Tibial nerve (tissue), 4 donors: ENCODE measurements at places on chromosomes 16 and 17. TPM values are rescaled to one million over a fixed set of nuclear protein-coding genes. Genes with fewer than 3 reads are reported as not detected.

DNA sequence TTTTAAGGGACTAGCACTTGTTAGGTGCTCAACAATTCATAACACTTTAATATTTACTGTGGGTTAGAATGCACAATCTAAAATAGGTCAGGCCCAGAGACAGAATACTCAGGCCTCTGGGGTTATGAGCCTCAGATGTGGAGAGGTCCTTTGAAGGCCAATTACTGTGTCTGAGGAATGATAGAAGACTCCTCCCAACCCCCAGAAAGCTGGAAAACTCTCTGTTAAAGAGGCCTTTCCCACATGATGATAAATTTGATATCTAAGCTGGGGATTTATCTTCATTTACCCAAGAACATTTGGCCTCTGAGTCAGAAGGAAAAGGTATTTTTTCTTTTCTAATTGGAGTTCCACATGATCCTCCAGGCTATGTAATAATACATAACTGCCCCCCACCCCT is 41.1 kb upstream of the MMD start:
- DNase-seq: no peak

The FNDC8 gene
- total RNA-seq: not detected

DNA sequence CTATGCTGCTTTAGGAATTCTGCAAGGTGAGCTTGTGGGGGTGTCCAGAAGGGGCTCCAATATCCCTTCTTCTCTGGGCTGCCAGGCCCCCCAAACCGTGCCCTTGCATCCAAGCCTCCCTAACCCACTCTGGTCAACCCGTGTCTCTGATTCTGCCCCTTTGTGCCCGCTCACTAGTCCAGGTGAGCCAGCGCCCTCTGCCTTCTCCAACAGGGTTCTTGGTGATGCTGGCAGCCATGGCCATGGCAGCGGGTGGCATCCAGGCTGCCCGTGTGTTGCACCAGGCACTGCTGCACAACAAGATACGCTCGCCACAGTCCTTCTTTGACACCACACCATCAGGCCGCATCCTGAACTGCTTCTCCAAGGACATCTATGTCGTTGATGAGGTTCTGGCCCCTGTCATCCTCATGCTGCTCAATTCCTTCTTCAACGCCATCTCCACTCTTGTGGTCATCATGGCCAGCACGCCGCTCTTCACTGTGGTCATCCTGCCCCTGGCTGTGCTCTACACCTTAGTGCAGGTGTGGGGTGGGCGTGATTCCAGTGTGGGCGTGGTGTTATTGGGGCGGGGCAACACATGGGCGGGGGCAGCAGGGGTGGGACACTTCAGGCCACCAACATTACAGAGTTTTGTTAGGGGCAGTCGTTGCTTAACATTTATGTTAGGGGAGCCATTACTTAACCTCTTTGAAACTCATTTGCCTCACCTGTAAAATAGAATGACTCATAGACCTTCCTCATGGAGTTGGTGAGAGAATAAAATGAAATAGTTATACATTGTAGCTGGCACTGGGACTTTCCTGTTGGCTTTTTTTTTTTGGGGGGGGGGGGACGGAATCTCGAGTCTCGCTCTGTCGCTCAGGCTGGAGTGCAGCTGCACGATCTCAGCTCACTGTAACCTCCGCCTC is 31.4 kb downstream of the ANKRD40 start:
- DNase-seq: no peak

DNA sequence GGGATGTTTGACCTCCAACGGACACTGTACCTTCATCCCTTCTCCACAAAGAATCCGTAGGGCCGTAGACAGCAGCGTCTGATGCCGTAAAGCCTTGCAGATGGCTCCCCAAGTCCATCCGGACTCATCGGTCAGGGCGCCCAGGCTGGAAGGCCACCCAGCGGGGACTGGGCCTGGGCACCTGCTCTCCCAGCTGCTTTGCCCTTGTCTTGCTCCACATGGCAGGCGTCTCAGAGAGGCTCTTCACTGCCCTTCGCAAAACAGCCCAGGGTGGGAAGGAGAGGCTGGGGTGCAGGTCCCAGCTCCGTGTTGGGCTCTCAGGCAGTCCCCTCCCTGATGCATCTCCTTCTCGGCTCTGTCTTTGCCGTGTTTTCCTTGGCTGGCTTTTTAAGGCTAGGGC is 6.2 kb upstream of the RPTOR start:
- no peak for DNase-seq

DNA sequence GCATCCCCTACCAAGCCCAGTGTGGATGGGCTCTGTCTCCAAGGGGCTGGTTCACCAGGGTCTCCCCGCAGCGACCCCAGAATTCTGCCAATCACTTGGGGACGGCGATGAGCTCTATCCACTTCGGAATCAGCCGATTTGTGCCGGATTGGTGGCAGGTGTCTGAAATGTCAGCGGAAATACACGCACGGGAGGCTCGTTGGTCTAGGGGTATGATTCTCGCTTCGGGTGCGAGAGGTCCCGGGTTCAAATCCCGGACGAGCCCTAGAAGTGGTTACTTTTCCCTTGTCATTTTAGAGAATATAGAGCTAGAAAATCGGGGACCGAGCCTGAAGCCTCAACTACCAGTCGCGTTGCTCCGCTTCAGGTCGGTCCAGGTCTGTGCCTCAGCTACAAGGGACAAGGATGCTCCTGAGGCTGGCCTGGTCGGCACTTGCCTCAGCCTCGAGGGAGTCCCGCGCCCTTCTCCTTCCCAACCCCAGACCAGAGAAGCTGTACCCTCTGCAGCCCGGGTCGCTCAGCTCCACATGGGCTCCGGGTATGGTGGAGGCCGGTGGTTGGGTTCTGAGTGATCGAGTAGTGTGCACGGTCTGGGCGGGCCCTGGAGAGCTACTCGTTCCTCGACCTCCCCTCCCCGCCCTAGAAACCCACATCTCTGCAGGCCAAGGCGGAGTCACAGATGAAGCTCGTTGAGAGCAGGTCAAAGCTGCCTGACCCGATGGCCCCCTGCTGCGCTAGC is 16.0 kb upstream of the OR1F1 start:
- no peak for DNase-seq

- DNase-seq: no peak
Observed at GRCh38 chr17:4913994-4914393, 11.1 kb upstream of the CHRNE start.

The HOXB13 gene
- not detected for total RNA-seq

DNA sequence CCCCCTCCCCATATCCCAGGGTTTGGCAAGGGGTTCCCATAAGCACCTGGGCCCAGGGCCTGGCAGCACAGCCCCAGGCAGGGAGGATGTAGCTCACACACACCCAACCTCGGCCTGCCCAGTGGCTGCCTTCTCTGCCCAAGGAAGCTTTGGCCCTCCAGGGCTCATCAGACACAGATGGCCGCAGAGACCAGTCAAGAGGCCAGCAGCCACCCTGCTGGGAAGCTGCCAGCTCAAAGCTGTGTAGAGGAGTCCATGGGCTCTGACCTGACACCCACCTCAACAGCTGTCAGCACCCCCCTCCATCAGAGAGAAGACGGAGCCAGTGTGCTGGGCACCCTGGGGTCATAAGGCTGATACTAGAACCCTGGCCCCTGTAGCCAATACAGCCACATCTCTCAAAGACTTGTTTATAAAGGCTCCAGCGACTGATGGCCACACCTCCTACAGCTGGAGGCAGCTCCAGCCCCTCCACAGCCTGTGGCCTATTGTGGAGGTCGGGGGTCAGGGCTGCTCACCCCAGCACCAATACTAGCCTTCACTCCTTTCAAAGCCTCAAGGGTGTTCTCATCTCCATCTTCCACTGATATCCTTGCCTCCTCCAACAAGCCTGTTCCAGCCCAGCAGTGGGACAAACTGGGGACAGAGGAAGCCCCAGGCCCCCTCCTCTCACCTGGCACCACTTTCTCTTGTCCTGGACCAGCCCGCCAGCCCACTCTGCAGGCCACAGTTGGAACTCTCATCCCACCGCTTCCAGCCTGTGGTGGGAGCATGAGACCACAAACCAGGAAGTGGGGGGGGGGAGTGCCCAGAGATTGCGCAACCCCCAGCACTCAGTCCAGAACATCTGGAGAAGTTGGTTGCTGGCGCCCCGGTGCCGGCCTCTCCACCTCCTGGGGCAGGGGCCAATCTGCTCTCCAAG is 2.2 kb upstream of the MPG start:
- DNase-seq: peak; percentile 82
